ENCODE measurements at places on chromosomes 12 and 14.

- no peak for DNase-seq
Observed at GRCh38 chr14:71438684-71439083, 493.5 kb upstream of the RGS6 start.

DNA sequence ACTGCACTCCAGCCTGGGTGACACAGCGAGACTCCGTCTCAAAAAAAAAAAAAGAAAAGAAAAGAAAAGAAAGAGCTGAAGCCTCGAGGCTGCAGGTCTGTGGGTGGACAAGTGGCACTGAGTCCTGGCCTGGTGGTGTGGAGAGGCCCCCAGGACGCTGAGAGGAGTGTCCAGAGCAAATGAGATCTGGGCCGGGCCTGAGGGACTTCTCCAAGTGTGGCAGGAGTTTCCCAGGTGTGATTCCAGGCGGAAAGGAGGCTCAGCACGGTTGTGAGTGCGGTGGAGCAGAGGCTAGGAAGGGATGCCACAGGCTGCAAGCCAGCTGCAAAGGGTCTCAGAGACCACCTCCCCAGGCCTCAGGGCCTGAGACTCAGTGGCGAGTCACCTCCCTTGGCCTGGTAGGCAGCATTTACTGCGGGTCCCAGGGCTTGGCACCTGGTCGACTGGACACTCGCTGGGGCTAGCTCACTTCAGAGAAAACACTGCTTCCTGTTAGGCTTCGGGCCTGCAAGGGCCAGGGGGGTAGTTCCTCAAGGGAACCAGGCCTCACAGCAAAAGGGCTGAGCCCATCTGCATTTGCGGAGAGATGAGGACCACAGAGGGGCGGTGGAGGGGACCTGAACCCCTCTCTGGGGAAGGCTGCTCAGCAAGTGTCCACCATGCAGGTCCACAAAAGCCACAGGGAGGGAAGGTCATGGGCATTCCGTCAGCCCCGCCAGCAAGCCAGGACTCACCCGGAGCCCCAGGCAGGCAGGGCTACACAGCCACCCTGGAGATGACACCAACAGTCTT lies 11.7 kb downstream of the TTC7B start:
- DNase-seq = no peak

DNA sequence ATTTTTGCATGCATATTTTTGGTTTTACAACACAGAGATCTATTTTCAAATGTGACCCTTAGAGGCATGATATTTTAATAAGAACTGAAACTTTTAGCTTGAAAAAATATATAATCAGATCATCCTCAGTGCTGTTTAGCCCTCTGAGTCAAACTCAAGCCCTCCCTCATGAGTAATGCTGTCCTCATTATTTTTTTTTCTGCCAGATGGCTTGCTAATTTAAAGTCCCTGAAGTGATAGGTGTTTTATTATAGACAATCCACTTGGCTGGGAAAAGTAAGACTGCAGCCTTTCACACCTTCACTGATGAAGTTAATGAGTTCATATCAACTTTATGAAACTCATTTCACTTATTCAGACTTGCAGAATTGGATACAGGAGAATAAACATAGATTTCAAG lies 227.7 kb downstream of the SLC16A7 start:
- no peak for DNase-seq

DNA sequence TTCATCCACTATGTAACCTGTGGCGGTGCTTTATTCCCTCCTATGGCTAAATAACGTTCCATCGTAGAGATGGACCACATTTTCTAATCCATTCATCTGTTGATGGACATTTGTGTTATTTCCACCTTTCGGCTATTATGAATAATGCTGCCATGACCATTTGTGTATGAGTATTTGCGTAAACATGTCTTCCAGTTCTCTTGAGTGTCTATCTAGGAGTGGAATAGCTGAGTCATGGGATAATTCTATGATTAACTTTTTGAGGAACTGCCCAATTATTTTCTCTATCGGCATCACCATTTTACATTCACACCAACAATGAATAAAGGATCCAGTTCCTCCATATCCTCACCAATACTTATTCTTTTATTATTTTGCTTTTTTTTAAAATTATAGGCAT lies 261.9 kb upstream of the SFSWAP start:
- no peak for DNase-seq

DNA sequence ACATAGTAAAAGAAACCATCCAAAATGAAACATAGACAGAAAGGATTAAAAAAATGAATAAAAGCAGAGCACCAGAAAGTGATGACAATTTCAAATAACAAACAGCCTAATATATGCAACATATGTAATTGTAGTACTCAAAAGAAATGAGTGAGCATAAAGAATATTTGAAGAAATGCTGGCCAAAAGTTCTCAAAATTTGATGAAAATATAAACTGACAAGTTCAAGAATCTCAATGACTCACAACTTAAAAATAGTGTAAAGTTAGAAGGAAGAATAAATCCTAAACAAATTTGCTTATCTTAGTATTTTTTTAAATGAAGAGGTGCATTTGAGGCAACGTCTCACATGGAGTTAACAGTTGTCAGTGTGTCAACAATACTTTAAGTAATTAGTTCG lies 498.9 kb downstream of the SLC6A15 start:
- no peak for DNase-seq

DNA sequence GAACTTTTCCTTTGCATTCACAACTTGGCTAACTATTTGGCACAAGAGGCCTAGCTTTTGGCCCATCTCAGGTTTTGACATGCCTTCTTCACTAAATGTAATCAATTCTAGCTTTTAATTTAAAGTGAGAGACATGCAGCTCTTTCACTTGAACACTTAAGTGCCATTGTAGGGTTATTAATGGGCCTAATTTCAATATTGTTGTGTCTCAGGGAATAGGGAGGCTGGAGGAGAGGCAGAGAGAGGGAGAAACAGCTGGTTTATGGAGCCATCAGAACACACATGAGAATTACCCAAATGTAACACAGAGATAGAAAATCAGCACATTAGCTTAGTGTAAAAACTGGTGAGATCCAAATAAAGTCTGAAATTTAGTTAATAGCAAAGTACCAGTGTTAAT lies 157.4 kb downstream of the RPAP3 start:
- DNase-seq = no peak

GRCh38 chr12:39813776-39814175 lies 194.2 kb upstream of the ABCD2 start:
- DNase-seq = no peak

DNA sequence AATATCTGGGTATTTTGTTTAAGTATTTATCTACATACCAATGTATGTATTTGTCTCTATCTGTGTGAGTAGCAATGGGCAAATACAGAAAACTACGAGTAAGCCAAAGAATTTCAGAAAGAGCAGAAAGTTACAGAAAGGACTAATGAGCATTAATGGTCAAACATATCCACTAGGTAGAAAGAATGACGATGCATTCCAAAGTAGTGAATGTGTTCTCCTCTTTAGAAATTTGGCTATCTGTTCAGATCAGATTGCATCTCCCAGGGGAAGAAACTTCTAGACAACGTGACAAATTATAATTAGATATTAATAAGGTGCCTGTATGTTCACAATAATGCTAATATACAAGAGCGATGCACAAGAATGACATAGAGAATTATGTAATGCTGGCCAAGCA lies 194.5 kb upstream of the GZMB start:
- DNase-seq = no peak

DNA sequence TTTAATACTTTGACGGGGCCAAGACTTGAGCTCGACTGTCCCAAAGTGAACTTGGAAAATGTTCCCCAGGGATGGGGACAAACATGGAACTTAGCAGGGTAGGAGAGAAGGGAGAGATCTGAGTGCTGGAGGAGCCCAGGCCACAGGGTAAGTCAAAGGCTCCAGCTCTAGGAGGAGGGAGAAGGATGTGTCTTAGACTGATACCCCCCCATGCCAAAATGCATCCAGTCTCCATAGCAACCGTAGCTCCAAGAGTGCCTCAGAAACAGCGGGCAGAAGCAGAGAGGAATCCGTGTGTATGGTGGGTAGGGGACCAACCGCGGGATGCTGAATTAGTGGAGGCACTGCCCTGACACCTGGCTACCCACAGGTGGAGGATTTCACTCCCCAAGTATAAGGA lies 845 bp upstream of the AGAP2 start:
- DNase-seq = no peak

GRCh38 chr14:101132588-101132987 lies 229.1 kb upstream of the RTL1 start:
- DNase-seq = no peak

GRCh38 chr12:107884769-107885694 lies 110.5 kb downstream of the ASCL4 start:
- peak; percentile 65 for DNase-seq

GRCh38 chr14:100955201-100955600 lies 51.7 kb upstream of the RTL1 start:
- DNase-seq = no peak

DNA sequence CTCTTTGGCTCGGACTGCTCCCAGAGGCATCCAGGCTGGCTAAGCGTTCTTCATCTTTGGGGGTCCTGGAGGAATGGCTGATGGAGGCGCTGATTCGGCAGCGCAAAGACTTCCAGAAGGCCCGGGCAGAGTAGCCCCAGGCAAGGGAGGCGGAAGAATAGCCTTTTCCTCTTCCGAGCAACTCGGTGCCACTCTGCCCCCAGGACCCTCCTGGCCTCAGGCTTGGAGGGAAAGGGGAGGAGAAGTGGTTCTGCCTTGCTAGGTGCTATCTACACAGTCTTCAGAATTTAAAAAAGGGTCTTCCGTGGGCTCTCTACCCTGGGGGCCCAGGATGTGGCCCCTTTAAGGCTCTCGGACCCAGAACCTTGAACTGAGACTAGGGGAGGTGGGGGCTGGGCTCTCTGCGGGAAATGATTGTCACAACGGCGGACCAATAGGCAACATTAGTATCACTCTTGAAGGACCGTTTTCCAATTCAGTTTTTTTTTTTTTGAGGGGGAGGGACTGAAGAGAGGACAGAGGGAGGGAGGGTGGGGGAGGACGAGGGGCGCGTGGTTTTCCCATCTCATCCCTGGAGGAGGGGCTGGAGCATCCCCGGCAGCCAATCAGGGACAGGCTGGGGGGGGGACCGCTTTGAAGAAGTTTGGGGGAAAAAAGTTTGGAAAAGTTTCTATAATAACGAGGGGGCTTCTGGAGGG lies at the start of gene NFATC4:
NFATC4 (plus strand) TSS at position 671 of the 698 bp plus-strand sequence. CDS start 157 bp downstream, outside the sequence.
- no peak for DNase-seq

- no peak for DNase-seq
Observed at GRCh38 chr14:94171208-94171607, 2.9 kb upstream of the PPP4R4 start.

DNA sequence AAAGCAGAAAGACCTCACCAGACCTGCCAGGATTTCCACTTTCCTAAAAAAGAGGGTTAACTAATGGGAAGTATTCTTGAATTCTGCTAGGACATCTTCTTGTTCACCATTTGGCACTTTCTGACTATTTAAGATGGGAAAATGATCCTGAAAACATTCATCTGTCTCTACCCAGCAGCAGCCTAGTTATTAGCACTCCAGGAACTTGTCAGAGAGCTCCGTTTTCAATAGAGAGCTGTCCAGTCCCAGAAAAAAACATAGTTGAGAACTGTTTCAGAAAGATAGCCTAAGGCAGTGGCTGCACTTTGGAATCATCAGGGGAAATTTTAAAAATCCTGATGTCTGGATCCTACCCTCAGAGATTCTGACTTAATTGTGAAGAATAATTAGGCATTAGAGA lies 22.1 kb upstream of the CEP83 start:
- DNase-seq = no peak

DNA sequence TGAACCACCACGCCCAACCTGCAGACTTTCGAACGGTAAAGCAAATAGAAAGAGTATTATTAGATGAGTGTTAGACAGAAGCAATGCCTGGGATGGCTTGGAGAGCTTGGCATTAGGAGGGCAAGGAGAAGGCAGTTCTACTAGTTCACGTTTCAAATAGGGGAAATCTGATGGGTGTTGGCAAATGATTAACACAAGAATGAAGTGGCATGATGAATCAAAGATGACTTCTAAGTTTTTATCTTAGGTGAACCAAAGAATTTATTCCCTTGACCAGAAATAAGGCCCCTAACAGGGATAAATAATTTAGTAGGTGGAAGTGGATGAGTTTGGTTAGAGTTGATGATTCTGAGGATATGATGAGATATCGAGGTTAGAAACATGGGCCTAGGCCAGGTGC lies 38.5 kb downstream of the DRAM1 start:
- DNase-seq = no peak

DNA sequence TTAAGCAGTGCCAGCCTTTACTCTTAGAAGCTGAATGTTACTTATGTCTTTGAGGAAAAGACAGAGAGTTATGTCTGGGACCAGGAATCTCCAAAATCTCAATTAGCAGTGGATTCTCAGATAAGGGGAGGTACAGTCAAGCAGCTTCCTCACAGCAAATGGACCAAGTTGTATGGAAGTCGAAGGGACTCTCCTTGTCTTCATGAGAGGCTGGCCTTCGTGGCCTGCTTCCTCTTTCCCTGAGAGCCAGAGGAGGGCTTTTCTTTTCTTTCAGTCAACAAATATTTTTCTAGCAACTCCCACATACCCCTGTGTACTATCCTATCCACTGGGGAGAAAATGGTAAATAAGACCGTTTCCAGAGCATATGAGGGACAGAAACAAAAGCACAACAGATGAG lies 6.6 kb upstream of the WNT5B start:
- DNase-seq = no peak

- no peak for DNase-seq
Observed at GRCh38 chr14:91829511-91829910, 37.8 kb downstream of the TC2N start.

- DNase-seq = no peak
Observed at GRCh38 chr14:65131301-65131701, 29.0 kb upstream of the MAX start.

- no peak for DNase-seq
Observed at GRCh38 chr12:80708259-80708974, 983 bp downstream of the MYF6 start.

DNA sequence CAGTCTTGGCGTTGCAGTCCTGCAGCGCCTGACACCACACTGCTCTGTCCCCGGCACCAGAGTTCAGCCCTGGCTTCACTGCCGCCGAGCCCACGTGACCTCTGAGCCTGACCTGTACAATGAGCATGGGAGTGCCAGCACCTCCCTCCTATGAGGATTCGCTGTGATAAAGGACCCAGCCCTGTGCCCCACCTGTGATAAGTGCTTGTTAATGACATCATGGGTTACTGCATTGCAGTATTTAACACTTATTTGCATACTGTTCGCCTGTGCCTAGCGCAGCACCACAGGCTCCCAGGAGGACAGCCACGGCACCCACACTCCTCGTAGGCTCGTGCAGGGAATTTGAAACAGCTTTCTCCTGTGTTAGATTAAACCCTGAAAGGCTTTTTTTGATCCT lies 118.2 kb upstream of the GSC start:
- DNase-seq = no peak

GRCh38 chr14:65320661-65321308 lies 91.7 kb upstream of the FUT8 start:
- DNase-seq = no peak

- peak; percentile 71 for DNase-seq
Observed at GRCh38 chr12:122022393-122023338, 982 bp downstream of the BCL7A start.

DNA sequence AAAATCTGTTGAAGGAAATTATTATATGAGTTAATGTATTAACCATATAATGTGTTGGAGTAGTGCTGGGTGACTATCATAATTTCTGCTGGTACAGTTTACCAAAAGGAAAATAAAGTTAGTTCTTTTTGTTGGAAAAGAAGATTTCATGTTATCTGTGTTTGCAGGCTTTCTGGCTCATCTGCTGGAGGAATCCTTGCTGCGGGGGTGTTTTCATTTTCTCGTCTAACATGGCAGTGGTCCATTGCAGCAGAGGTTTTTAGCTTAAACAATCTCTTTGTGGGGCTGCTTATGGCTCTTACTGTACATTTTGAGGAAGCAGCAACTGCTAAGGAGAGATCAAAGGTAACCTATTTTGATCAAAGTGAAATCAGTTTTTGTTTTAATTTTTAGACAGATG lies 24.1 kb downstream of the TMEM260 start:
- no peak for DNase-seq

Data from activated CD8-positive, alpha-beta memory T cell treated with anti-CD3 and anti-CD28 coated beads for 24 hours (primary cell).